ENCODE measurements at places on chromosomes 16 and 17.

DNA sequence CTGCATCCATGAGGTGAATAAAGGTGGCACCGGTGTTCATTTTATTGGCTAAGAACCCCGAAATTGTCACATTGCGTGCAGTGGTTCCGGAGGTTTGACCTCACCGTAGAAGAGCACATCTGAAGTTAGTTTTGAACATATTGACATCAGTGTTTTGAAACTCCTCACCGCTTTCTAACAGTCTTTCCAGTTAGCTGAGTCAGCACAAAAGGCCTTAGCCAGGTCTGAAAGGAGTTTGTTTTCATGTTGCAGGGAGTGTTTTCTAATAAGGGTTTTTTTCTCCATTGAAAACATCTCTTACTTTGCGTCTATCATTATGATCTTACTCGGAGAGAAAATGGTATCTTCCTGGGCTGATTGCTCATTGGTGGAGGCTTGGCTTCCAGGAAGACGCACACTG, 174.5 kb upstream of the HSBP1 start:
- no peak for DNase-seq

- no peak for DNase-seq
These were observed 7.3 kb downstream of the ARHGAP27 start for GRCh38 chr17:45425125-45425983.

GRCh38 chr17:20208717-20209116, 199.6 kb downstream of the SPECC1 start:
- DNase-seq, result no peak

GRCh38 chr16:85607796-85608514, 5.2 kb upstream of the GSE1 start:
- no peak for DNase-seq
